ENCODE measurements at places on chromosomes 4 and X.

DNA sequence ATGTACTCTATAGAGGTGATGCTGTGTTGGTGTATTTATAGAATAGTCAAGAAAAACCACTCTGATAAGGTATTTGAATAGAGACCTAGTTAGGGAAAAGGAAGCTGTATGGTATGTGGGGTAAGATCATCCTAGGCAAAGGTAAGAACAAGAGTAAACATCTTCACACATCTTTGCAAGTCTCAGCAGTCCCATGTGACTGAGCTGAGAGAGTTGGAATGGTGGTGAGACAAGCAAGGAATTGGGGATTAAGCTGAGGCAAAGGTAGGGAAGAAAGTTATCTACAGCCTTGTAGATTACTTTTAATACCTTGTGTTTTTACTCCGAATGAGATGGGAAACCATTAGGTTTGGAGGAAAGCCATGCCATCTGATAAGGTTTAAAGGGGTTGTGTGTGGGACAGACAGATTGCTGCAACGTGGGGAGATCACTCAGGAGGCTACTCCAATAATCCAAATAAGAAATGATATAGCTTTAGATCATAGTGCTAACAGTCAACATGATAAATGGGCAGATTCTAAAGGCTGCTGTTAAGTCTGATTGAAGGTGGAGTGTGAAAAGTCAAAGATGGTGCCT, 31.7 kb upstream of the MANBA start:
- DNase-seq: no peak

DNA sequence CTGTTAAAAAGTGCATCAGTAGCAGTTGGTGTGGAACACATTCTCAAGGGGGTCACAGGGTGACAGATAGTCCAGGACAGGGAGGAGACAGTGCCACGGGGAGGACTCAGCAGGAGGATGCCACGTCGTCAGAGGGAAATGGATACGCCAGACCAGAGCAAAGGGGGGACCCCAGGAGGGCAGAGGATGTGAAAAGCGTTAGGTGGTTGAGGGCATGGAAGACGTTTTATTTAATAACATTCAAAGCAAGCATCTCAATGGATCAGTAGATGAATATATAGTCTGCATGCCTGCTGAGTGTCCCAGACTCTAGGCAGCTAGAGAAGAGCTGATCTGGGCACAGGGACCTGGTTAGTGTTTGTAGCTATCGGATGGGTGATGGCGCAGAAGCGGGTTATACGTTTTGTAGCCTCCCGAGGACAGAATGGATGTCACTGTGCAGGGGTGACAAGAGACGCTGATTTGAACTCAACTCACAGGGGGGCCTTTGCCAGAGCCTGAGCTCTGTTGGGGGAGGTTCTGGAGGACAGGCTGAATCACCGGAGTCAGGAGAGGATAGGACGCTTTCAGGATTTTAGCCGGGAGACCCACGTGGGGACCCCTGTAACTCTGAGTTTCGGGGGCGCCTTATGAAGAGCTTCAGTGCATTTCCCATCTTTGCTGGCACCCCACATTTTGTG, 81.3 kb downstream of the STOX2 start:
- DNase-seq: no peak

- DNase-seq: no peak
These were observed 214.8 kb downstream of the SPATA18 start for GRCh38 chr4:52265781-52266525.

GRCh38 chrX:119107206-119107605, 20.4 kb downstream of the KIAA1210 start:
- no peak for DNase-seq

- no peak for DNase-seq
These were observed 160.1 kb downstream of the EFHC2 start for GRCh38 chrX:44183329-44183728.
